ENCODE measurements at places on chromosomes 5 and 9.

DNA sequence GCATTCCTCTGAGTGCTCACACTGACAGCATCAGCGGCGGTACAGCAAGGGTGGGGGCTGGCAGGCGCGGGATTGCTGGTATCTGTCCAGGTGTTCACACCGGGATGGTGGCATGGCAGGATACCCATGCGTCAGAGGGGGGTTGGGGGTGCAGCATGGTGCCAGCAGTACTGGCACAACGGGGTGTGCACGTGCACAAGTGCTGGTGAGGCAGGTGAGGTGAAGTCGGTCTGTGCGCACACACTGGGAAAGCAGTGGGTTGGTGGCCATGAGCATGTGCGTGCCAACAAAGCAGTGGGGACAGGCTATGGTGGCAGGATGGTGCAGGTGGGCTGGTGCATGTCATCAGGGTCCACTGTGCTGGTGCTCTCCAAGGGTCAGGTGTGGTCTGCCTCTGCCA, 819.6 kb upstream of the EDIL3 start:
- no peak for DNase-seq

DNA sequence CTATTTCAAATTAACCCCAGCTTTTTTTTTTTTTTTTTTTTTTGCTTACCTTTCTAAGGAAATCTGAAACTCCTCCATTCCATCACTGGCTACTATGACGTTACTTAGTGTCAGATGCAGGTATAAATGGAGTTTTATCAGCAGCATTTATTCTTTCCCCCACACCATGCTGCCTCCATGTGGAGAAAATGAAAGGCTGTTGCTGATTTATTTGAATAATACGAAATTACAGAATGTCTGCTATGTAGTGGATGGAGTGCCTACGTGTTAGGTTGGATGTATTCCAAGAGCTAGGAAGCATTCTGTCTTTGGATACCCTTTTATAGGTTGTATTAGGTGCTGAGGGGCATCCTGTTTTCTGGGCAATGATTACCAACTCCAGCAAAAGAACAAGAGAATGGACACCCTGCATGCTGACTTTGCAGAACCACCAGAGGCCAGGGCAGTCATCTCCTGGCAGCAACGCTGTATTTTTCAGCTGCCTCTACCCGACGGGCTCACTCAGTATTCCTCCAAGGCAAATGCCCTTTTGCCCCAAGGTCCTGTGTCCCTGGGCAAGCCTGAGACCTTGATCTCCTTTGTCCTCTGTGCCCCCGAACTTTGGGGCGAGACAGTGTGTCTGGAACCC, 199.5 kb downstream of the ALDH1A1 start:
- no peak for DNase-seq

DNA sequence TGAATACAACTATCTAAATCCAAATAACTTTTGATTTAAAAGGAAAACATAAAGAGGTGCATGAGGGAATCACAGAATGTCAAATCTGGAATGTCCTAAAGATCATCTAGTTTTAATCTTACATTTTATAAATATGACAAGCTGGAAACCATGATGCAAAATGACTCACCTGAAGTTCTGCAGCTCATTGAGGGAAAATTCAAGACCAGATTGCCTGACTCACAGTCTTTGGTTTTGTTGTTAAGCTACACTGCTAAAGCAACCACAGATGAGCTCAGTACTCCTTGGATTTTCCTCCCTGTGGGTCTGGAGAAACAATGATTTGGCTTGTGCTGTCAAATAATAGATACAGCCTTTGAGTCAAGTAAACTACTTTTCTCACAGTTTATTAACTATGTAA, 19.1 kb upstream of the EDIL3 start:
- no peak for DNase-seq

GRCh38 chr9:9560382-9561035, 1052.3 kb downstream of the PTPRD start:
- no peak for DNase-seq

- DNase-seq, result no peak
Measured at GRCh38 chr9:137564817-137565411, 13.2 kb downstream of the MRPL41 start.

GRCh38 chr5:37417347-37417746, 38.2 kb downstream of the WDR70 start:
- DNase-seq, result no peak

DNA sequence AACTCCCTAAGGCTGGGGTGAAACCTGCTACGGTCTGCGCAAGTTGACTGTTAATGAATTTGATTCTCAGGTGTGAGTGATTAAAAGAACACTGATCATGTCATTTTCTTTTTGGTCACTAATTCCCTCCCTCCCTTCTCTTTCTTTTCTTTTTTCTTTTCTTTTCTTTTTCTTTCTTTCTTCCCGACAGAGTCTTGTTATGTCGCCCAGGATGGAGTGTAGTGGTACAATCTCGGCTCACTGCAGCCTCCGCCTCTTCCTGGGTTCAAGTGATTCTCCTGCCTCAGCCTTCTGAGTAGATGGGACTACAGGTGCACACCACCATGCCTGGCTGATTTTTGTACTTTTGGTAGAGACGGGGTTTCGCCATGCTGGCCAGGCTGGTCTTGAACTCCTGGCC, 2.6 kb downstream of the ANXA1 start:
- no peak for DNase-seq

DNA sequence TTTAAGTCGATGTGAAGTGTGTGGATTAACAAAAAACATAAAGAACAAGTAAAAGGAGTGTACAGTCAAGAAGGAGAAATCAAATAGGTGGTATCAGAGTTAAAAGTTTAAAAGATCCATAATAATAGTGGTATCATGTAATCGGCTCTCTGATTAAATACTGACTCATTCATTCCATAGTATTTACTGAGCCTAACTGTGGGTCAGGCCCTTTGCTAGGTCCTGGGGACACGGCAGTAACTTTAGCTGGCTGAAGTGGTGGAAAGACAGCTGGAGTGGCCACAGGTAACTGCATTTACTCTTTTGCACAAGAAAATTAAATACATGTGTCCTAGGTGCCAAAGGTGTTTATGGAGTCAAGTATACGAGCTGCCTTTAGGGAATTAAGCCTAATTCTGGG, 124.0 kb downstream of the GNAQ start:
- DNase-seq, result no peak

GRCh38 chr5:119072496-119072895, 1.6 kb downstream of the DMXL1 start:
- no peak for DNase-seq

Data from stimulated activated CD4-positive, alpha-beta T cell treated with anti-CD3 and anti-CD28 coated beads, TNF-alpha, amount 100 ng/mL, for 1 hour (primary cell).